ENCODE measurements at places on chromosomes 6 and 20. TPM values are rescaled to one million over a fixed set of nuclear protein-coding genes. Genes with fewer than 3 reads are reported as not detected.
A peak's percentile ranks its signal among the peaks of the same experiment; 100 is the strongest.

The PCK1 gene
- not detected for total RNA-seq

The RNGTT gene
- 27.2 TPM for total RNA-seq

The TAGAP gene
- total RNA-seq, result 291 TPM

The SLC17A3 gene
- total RNA-seq, result 1.6 TPM

- peak; percentile 63 for DNase-seq
Observed at GRCh38 chr6:150685860-150686259, 86.2 kb downstream of the PLEKHG1 start.

DNA sequence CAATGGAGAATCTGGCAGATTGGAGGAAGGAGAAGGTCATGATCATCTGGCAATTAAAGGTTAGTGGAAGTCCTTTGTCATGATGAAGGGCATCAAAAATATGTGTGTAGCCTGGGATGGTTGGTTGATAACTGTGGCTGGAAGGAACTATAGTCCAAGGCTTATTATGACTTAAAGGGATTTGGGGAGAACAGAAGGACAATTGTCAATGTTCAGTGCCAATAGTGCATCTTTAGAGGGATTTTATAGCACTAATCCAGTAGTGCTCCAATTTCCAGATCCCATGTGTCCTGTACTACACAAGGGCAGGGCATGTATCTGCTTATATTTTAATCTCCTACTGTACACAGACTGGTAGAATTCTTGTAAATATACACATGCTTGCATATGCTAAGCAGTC is 5.0 kb upstream of the ZBTB24 start:
- no peak for DNase-seq

DNA sequence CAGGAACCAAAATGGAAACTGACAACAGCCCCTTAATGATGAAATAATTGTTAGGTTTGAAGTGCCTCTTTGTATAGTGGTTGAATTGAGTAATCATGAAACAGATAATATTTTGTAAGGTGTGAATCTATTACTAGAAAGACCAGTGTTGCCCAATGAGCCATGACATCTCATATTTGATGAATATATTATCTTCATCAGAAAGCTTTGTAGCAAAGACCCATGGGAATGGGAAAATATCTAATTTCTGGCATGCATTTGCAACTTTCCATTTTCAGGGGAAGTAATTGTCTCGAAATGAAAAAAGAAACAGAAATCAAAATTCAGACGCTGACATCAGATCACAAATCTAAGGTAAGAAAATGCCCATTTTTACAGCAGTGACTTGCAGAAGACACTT is 57.3 kb upstream of the LAMP5 start:
- no peak for DNase-seq

DNA sequence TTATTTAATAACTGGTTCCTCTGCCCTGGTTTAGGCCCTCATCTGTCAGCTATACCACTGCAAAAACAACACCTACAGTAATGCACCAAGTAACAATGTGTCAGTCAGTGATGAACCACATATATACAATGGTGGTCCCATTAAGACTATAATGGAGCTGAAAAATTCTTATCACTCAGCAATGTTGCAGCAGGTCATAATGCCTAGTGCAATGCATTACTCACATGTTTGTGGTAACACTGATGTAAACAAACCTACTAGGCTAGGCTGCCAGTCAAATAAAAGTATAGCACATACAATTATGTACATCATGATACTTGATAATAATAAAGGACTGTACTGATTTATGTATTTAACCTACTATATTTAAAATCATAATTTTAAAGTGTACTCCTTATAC is 31.3 kb downstream of the RARS2 start:
- DNase-seq, result no peak

DNA sequence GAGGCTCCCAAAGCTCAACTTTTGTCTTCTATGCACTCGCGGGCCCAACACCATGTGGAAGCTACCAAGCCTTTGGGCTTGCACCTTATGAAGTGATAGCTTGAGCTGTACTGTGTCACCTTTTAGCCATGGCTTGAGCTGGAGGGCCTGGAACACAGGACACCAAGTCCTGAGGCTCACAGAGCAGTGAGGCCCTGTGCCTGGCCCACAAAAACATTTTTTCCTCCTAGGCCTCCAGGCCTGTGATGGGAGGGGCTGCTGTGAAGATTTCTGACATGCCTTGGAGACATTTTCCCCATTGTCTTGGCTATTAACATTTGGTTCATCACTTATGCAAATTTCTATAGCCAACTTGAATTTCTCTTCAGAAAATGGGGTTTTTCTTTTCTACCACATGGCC is 96.5 kb downstream of the MMUT start:
- no peak for DNase-seq

DNA sequence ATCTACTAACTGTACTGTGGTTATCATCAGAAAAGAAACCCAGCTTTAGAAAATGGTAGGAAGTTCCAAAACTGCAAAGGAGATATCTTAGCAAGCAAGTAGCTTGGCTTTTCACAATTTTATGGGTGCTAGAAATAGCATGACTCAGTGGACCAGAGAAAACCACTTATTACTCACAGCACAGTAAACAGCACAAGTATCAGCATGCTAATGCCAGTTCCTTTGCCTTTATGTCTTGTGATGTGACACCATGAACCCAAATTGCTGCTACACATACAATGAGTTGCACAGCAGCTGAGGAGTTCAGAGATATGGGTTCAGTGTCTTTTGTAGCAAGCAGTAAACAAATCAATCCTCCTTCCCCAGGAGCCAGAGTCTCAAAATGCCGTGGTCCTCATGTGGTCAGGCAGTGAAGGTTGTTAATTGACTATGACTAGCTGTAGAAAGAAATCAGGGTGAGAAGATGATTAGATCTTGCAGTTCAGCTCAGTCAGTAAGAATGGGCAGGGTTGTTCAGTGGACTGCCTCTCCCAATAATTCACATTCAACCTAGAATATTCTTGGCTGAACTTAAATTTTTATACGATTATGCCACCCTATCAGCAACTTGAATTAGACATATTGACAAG is 73.3 kb downstream of the OPRM1 start:
- no peak for DNase-seq

GRCh38 chr6:106448000-106448426 is 87.5 kb downstream of the CRYBG1 start:
- DNase-seq, result no peak

DNA sequence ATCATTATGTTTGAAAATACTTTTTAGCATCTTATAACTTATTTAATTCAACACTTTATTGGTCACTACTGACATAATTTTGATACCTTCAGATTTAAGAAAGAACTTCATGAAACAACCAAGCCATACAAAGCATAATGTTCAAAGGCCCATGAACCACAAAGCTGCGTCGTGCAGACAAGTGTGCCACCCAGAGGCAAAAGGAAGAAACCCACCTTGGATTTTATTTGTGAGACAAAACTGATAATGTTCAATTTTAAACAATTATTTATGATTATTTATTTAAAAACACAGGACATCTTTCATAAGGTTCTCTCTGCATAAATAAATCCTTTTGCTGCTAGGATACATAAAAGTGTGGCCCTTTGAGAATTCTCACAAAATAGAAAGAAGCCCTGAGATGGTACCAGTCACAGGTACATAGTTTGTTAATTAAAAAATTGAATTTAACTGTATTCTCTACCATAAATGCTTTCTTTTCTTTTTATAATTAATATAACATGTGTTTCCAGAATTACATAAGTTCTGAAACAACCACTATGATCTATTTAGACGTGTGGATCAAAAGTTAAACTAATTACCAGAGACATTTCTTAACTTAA is 143.7 kb downstream of the RALGAPA2 start:
- peak; percentile 56 for DNase-seq

GRCh38 chr6:128097009-128097408 is 196.2 kb upstream of the THEMIS start:
- no peak for DNase-seq

GRCh38 chr20:47090835-47091234 is 196.2 kb downstream of the EYA2 start:
- DNase-seq, result no peak

DNA sequence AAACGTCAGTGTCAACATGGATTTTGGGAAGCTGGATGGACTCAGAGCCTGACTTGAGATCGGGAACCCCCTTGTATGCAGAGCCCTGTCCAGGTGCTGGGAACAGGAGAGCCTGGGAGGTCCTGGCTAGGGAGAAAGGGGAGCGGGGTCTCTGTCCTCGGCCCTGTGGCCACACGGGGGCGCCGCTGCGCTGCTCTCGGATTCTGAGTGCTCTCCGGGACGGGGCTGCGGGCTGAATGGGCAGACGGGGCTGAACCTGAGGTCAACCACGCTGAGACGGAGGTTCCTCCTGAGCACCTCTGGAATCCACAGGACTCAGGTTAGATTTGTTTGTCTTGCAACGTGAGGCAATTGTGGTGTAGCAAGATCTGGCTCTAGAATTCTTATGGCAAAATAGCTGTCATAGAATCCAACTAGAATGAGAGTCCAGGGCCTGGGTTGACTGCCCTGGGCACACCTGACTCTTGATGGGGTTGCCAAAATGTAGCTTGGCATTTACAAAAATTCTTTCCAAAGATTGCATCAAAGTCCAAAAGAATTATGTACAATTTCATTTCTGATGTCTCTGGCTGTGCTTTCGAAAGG is 20.6 kb upstream of the HLA-F start:
- peak; percentile 88 for DNase-seq

DNA sequence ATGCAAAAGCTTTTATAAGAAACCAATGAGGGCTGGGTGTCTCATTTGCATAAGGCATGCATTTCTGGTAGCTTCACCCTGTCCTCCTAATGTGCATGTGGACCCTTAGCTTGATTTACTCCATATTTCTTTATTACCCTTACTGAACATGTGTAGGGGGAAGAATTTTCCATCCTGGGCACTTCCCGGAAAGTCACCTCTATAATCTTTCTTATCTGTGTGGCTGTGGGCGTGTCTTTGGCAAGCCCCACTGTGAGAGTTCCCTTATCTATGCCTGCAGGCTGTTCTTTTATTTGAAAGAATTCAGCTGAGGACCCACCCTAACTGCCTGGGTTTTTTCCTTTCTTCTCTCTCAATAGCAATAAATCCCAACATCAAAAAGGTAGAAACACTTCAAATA is 627.8 kb downstream of the DOK5 start:
- no peak for DNase-seq

DNA sequence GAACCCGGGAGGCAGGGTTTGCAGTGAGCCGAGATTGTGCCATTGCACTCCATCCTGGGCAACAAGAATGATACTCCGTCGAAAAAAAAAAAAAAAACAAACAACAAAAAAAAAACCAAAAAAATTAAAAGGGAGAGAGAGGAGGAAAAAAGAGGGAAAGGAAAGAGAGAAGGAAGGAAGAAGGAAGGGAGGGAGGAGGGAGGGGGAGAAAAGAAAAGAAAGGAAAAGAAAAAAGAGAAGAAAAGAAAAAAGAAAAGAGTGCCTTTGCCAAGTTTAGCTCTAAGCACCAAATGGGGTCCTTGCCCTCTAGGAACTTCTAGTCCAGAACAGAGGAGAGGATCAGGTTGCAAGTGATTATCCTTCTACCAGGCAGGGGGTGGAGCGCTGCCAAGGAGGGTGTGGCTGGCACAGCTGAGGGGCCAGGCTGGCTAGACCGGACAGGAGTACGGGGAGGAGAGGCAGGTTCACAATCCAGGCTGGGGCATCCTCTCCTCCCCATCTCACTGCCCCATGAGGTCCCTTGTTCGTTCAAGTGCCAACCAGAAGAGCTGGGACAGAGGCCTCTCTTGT is 19.1 kb downstream of the GNAS start:
- DNase-seq, result no peak

DNA sequence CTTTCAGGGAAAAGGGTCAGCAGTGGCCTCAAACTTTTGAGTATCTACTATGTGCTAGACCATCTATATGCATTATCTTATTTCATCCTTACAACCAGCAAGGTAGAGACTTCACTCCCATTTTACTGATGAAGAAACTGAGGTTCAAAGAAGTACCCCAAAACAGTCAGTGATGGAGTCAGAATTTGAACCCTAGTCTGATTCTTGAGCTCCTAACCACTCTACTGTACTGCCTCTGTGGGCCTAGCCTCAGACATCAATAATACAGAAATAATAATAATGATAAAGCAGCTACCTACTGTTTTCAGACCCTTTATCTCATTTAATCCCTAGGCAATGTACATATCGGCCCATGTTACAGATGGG is 8.4 kb downstream of the ADA start:
- no peak for DNase-seq

DNA sequence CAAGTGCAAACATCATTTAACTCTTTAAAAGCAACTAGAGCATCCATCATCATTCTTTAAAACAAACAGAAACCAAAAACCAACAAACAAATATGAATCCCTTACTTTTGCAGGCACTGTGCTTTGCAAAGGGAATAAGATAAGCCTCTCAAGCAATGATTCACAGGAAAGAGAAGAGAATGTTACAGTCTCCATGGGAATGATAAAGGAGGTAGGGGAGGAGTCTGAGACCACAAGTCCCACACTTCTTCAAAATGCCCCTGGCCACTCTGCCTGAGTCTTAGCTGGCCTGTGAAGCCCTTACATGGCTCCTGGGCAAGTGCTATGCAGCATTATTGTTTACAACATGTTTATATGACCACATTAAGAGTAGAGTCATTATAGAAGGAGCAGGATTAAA is 257.7 kb upstream of the MARCKS start:
- no peak for DNase-seq

DNA sequence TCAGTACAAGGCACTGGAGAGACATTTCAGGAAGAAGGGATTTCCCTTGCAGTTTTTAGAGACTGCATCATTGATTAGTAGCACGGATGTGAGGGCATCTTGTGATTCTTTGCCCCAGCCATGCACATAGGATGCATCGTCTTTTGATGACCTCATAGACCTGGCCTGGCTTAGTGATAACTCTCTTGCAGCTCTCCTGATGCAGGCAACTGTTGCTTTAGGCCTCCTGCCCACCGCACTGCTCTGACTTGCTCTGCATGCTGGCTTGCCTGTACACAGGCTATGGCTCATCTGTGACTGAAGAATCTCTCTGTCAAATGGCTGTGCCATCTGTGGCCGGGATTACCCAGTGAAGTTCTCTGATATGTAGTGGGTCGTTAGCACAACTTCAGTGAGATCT is 207.7 kb upstream of the PTCHD4 start:
- no peak for DNase-seq

- DNase-seq, result no peak
Observed at GRCh38 chr6:36683145-36683655, 4.7 kb downstream of the CDKN1A start.

DNA sequence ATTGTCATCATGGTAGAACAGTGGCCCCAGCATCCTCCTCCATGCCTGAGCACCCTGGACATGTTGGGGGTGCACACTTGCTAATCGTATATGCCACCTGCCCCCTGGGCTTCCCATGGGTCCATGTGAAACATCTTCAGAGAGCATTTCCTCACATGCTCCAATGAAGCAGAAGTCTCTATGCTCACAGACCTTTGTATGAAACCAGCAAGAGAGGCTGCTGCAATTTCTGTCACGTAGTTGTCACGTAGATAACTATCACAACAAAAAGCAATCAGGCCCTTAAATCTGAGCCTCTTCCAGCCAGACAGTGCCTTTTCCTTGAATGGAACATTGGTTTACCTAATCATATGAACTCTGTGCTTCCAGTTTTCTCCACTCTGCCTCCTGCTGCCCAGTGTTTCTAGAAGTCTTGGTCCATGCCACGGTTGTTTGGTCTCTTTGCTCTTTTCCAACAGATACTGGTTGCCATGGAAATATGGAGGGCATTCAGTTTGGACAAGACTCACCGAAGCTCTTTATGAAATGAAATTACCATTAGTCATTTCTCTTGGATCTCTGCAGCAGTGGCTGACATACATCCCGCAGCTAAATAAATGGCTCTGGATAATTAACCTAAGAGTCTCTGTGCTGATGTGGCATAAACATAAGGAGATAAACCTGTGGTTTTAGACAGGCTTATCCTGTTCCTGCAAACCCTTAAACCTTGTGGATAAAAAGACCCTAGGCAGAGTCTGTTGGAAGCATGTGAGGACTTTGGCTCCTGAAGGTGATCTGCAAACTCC is 172.8 kb upstream of the SYNDIG1 start:
- DNase-seq, result no peak

GRCh38 chr6:5766260-5766659 is 240.5 kb downstream of the NRN1 start:
- DNase-seq, result peak; percentile 22
